NCI-H1105 treated with DMSO at 0.1 percent for 48 hours (cell line): ENCODE measurements at places on chromosomes 6 and 20.

GRCh38 chr6:14059791-14060436, 57.7 kb upstream of the CD83 start:
- DNase-seq, result peak; percentile 91

DNA sequence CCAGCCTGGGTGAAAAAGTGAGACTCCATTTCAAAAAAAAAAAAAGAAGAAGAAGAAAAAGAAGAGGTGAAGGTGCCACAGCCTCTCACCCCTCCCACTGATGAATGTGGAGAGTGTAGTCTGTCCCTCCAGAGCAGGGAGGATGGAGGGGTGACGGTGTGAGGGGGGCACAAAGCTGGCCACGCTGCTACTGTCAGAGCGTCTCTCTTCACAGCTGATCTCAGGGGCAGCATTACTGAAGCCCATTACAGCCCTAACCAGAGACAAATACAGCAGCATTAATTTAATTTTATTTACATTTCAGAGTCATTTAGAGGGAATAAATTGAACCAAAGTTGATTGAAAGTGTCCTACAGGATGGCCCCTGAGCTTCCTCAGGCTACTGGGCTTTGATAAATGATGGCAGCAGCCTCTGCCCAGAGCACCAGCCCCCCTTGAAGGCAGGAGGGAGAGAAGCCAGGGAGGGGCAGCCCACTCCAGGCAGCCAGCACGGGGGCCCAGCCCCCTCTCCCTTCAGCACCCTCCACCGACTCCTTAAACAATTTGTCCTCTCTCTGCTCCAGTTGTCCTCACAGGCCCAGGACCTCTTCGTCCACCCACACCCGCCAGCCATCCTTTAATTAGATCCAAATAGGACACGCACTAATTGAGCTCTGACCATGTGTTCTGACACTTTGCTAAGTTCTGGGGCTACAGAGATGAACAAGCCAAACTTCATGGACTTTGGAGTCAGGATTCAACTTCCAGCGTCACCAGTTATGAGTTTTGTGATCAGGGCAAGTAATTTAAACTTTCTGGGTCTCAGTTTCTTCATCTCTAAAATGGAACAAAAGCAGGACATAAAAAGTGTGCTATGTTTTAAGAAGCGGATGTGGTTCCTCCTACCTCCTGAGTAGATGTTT, 18.6 kb upstream of the ZFAND3 start:
- DNase-seq, result no peak

- DNase-seq, result peak; percentile 11
Measured at GRCh38 chr6:14804785-14805210, 441.1 kb upstream of the JARID2 start.

DNA sequence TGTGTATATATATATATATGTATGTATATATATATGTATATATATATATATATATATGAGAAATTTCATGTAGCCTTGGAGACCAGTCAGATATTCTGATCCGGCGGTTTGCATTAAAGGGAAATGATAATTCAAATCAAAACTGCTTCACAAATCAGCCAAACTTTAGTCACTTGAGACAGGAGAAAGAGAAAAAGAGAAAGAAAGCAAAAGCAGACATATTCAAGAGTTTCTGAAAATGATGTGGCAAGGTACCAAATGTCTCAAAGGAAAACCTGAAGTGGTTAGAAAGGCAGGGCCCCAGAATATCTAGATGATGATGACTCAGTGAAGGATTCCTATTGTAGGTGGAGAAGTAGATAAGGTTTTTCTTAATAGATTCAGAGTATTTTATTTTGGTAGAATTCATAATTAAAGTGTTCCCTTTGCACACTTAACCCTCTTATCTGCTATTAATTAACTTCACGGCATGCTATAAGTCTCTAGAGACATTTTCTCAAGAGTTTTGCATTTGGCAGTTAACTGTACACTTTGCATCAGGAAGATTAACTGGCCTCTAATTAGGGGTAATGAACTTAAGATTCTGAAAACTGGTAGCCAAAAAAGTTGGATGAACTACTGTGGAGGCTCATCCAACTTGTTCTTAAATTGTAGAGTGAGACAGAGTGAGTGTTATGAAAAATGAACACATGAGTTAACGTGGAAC, 50.1 kb upstream of the ASF1A start:
- DNase-seq, result no peak

DNA sequence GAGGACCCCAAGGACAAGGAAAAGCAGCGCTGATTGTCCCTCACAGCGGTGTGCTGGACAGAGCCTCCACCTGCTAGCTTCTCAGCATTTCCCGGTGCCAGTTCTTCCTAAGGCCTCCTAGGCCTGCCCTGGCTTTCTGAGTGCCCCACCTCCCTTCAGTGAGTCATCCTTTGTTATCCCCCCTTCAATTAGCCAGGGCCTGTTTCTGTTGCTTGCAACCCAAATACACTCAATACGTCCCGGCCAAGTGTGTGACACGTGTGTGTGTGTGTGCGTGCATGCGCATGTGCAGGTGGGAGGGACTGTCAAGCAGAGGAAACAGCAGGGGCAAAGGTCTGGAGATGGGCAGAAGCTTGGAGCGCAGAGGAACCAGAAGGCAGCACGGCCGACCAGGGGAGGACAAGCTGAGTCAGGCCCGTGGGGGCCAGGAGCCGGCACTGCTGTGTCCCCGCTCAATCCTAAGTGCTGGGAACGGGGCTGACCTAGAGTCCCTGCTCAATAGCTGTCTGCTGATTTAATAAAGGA, 159.8 kb downstream of the PREX1 start:
- no peak for DNase-seq

DNA sequence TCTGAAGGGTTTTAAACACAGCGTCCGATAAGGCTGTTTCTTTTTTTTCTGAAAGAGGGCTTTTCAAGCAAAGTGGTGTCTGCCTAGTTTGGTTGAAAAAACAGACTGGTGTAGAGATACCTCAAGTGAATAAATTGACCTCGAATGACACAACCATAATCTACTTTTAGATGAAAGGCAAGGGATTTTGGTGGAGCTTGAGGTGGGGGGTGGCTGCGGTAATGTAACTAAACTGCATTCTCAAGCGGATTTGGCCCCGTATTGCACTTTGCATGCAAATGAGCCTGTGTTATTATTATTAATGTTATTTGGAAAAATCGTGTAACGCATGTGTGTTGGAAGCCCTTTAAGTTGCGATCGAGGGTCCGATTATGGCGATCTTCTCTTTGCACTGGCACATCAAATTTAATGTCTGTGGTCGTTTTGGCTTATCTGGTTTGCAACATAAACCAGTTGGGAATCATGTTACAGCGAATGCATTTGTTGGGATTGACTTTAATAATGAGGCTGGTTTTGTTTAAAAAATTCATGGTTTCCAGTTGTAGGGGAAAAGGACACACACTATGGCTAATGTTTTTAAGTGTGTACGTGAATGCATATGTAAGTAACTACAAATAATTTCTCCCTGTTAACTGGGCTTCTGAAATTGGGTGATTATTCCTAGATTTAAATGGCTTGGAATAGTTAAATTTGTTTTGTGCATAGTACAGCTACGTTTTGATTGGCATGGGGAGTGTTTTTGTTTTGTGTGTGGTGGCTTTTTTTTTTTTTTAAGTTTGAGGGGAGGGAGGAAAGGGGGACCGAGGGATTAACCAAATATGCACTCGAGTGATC, 1.0 kb downstream of the JARID2 start:
- peak; percentile 23 for DNase-seq

GRCh38 chr6:106530502-106530901, 98.8 kb downstream of the RTN4IP1 start:
- no peak for DNase-seq

- no peak for DNase-seq
Measured at GRCh38 chr6:137165375-137166246, 7.8 kb downstream of the IL22RA2 start.

DNA sequence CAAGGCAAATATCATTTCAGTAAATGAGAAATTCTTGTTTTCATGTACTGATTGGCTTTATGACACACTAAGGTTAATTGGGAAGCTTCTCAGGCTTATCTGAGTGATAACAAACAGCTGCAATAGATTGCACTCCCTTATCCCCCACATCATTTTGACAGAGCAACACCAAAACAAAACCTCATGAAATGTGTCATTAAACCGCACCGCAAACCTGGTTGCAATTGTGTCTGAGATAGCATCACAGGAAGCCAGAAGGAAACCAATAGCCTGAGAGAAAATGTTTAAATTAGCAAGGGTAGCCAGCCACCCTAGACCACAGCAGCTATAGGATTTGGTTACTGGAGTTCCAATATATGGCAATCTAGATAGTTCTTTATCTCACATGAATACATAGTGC, 31.6 kb upstream of the LAMA4 start:
- no peak for DNase-seq

DNA sequence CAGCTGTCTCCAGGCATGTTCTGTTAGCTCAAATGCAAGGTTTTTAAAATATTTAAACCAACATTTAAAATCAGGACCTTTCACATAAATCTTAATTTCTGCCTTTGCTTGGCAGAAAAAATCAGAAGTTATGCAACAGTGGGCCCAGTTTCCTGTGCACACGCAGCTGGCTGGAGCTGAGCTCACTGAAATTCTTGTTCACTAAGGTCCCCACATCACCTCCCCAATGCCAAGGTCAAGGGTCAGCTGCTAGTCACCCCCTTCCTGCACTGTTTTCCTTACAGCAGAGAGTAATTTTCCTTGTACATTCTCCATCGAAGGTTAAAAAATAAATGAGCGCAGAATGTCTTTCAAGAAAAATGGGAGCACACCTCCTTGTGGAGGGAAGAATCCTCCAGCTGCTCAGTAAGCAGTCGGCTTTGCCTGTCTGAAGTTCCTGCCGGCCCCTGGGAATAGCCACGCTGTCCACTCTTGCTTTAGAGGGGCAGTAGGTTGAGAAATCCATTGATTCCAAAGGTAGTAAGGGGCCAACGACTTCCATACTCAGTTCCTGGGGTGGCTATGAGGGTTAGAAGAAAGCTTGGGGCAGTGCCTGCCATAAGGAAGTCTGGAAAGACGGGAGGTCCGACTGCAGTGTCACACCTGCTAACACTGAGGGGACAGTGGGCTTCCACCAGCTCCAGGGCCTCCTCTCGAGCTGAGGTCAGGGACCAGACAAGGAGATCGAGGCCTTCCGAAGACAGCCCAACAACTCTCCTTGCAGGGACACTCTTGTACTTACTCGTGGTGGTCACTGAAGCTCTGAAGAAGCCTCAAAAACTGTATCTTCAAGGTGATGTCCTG, 56.8 kb downstream of the MYH7B start:
- no peak for DNase-seq
